Activated naive CD4-positive, alpha-beta T cell (primary cell): ENCODE measurements at places on chromosomes 1 and 21.
A peak's percentile ranks its signal among the peaks of the same experiment; 100 is the strongest.

DNA sequence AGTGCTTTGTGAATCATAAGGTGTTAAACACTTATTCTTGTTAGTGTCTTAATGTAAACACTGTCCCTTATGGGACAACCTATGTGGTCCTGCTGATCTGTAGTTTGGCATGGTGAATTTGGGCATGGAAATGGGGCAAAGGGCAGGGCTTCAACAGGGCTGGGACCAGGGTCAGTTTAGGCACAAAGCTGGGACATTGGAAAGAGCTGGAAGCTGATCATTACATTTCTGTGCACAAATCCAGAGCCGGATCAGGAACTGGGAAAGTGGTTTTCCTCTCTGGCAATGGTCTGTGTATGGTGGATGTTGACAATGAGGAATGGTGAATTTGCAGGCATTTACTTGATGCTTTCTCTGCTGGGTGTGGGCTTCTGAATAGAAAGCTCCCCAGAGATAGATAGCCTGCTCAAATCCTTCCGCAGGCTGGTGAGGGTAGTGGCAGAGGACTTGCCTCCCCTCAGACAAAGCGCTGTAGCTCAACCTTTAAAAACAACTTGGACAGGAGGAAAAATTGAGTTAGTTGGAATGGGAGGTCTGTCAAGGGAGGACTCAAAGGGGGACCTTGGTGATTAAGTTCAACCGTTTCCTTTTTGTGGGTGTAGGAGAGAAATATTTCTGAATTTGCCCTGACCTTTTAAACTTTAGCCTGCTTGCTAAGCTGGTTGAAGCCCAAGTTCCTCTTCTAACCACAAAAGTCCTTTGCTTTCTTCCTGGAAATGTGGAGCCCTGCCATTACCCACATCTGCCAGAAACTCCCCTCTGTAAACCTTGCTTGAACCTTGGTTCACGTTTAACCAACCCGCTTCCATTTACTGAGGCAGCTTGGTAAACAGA lies 35.3 kb downstream of the HLX start:
- DNase-seq, result no peak

DNA sequence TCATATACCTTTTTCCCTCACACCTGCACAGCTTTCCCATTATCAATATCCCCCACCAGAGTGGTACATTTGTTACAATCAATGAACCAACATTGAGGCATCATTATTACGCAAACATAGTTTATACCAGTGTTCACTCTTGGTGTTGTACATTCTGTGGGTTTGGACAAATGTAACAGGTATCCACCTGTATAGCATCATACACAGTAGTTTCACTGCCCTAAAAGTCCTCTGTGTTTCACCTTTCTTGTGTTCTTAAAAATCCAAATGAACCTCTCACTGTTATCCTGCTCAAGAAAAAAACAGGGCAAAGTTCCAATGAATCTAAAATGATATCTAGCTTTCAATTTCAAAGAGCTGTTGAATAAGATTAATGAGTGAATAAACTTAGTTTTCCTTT lies 45.9 kb upstream of the NR5A2 start:
- no peak for DNase-seq

DNA sequence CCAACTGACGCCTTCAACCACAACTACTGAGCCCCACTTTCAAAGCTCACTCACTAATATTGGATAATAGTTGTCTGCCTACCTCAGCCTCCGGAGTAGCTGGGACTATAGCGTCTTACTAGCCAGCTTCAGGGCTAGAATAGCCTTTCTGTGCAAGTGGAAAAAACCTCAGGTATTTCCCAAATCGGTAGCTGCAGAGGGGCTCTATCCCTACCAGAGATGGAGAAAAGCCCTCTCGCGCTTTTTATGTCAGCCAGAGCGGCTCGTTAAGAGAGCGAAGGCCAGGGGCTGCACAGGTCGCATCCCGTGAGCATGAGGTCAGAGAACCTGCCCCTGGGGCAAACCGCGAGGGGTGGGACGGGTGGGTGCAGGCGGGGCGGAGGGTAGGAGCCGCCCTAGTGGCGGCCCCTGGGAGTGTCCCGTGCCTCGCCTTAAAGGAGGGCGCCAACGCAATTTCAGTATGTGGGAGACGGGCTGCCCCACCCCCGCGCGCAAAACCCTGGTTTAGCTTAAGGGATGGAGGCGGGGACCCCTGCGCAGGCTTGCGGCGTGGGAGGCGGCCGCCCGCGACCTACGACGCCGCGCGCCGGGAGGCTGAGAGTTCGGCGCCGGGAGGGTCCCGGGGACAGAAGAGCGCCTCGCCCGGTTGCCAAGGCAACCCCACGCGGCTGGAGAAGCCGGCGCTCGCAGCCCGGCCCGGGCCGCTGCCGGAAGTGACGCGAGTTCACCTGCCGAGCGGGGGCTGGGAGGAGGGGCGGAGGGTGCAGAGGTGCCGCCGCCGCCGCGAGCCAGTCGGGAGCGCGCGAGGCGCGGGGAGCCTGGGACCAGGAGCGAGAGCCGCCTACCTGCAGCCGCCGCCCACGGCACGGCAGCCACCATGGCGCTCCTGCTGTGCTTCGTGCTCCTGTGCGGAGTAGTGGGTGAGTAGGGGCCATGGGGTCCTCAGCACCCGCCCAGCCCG lies at the start of gene CXADR:
Gene CXADR, plus strand, starts transcription at position 791 of the 961 bp plus-strand sequence. Its CDS starts 87 bp downstream, at position 878.
- peak; percentile 45 for DNase-seq

DNA sequence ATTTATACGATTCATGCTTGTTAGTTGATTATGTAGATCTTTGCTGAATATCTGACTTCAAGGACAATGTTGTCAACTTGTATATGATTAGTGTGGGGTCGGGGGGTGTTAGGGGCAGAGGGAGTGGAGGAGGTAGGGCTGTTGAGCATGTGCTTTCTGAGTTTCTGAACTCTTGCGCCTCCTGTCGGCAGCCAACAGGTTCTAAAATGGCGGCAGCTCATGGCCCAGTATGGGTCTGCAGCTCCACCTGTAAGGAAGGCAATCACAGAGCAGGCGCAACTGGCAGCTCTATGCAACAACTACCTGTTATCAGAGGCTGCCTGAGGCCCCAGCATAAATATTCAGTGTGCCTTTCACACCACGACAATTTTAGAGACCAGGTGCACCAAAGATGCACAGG lies 205.8 kb upstream of the PLXNA2 start:
- no peak for DNase-seq
